GDM1 (cell line): ENCODE measurements at places on chromosomes 3 and 15.
A peak's percentile ranks its signal among the peaks of the same experiment; 100 is the strongest.

GRCh38 chr3:78762121-78762520, 1005.7 kb downstream of the ROBO1 start:
- no peak for DNase-seq

GRCh38 chr3:190031887-190032752, 88.6 kb downstream of the P3H2 start:
- no peak for DNase-seq

- no peak for DNase-seq
These were observed 33.1 kb downstream of the CP start for GRCh38 chr3:149188494-149188893.

GRCh38 chr3:136858381-136858780, 3.6 kb upstream of the NCK1 start:
- peak; percentile 69 for DNase-seq

GRCh38 chr15:100869151-100869999, 10.3 kb upstream of the ALDH1A3 start:
- no peak for DNase-seq

DNA sequence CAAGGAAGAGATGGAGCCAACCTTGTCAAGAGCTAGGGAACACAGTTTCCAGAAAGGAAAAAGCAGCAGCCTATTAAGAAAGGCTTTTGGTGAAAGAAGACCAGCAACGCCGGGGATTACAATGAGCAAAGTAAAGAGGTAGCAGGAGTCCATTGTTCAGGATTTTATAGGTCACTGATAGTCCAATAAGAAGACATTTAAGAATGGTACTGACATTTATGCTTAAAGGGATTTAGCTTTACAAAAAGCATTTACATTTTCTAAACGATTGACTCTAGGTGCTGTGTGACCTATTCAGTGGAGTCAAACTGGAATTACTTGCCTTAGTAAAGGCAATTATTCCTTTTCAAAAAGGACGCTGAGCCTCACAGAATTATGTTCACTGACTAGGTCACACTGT, 40.8 kb downstream of the CSNK1G1 start:
- no peak for DNase-seq

GRCh38 chr3:24828011-24828410, 333.4 kb upstream of the THRB start:
- no peak for DNase-seq

DNA sequence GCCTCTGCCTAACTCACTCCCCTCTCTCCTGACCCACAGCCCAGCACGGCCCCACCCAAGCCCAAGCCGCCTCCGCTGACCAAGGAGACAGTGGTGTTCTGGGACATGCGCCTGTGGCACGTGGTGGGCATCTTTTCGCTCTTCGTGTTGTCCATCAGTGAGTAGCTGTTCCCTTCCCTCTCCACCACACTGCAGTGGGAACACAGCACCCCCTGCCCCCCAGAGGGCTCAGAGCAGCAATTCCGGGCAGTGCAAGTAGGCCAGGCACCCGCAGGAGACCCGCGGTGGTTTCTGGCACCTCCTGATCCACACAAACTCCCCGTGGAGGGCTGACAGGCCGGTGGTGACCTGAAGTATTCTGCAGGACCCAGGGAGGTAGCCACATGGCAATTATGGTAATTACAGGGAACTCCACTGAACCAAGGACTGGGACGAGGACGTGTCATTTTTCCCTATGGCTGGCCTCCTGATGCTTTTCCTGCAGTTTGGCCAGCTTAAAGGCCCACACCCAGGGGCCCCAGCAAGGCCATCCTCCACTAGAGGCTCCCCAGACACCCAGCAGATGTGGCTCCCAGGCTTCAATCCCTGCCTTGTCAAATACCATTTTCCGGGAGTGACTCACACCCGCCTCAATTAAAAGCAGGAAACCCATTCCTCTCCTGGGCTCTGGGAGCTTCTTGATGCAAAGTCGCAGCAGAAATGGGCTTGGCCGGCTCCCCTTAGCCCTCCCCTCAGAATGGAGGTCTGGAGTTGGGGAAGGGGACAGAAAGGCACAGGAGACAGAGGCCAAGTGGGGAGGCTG, 4.8 kb downstream of the TMIE start:
- DNase-seq = no peak

- DNase-seq = no peak
These were observed 59.2 kb downstream of the TMOD3 start for GRCh38 chr15:51888593-51889195.

- no peak for DNase-seq
These were observed 10.8 kb downstream of the THRB start for GRCh38 chr3:24483873-24484272.
